Neural progenitor cell (in vitro differentiated cells): ENCODE measurements at places on chromosomes 16 and 17.
A peak's percentile ranks its signal among the peaks of the same experiment; 100 is the strongest.

GRCh38 chr17:42429726-42430447, 6.8 kb upstream of the CAVIN1 start:
- no peak for DNase-seq

DNA sequence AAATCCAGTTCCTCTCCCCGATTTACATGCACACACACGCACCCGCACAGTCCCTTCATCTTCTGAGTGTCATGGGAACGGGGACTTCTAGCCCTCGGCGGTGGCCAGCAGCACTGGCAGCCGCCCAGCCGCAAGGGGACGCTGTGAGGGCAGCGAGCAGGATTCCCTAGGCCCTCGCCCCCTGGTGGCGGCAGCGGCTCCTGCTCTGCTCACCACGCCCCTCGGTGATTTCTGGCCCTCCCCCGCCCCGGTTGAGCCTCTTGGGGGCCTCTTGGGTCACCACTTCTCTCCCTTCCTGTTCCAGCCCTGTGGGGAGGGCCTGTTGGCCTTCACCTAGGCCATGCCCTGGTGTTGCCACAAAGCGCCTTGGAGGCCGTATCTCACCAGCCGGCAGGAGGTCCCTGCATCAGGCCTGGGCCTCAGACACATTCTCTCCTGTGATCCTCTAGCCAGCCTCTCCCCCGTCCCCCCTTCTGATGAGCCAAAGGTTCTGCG, 75.2 kb upstream of the KSR1 start:
- peak; percentile 80 for DNase-seq

DNA sequence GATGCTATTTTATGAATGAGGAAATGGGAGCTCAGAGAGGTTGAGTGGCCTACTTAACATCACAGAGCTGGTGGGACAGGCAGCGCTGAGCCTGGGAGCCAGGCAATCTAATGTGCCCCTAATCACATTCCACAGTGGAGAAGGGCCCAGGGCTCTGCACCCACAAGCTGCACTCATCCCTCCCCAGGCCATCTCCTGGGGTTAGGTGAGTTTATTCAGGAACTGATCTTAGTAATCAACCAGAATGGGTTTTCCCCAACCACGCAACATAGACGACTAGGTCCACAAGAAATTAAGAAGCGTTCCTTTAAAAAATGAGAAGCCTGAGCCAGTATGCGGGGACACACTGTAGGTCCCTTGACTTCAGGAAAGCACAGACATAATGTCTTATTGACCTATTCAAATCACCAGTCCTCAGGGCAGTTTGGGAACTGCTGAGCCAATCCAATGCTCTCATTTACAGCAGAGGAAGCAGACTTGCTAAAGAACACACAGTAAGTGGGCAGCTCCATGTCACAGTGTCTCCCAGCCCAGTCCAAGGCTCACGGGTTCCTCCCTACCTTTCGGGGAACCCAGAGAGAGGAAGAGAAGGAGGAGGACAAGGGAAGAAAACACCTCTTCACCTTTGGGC, 2.3 kb downstream of the MPP3 start:
- no peak for DNase-seq

DNA sequence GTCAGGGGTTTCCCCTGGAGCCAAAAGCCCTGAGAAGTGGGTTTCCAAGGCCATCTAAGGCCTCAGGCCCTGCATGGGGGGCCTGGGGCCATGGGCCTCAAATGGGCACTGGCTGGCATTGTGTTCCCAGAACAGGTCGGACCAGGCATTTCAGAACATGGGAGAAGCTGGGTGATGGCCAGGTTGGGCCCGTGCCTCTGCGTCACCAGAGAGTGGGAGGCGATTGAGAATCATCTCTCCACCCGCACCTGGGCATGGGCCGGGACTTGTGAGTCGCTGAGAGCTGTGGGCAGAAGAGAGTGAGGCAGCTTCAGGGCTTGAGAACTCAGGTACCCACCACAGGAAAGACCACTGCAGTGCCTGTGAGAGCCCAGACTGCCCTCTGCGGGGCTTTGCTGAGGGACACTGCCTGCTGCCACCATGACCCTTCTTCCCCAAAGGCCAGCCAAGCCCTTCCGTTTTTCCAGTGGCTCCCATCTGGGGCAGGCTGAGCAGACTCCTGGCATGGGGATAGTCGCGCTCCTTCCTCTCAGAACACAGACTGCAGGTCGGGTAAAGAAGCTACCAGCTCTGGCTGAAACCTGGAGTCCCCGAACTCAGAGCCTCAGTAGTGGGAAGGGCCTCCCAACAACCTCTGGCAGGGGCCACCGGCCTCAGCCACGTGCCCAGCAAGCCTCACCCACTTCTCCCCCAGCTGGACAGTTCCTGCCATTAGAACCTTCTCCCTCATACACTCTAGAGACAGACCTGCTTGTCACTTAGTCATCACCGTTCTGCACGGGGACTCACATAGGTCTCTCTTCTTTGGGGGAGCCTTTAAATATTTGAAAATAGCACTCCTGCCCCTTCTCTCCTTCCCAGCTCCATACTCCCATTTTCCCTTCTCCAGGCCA, 1.6 kb downstream of the RAB11FIP4 start:
- DNase-seq, result no peak

DNA sequence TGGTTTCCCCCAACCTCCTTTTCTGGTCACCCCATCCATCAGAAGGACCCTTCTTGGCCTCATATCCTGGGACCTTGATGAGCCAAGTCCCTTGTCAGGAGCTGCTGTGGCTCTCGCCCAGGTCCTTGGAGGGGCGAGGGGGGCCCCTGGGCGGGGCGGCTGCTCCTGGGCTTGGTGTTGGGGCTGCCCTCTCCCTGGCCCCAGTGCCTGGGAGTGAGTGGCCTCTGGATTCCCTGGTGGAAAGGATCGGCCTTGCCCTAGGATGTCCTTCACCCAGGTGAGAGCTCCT, 6.2 kb upstream of the NOTUM start:
- DNase-seq, result no peak

GRCh38 chr17:21025451-21025850, 17.4 kb downstream of the USP22 start:
- DNase-seq, result no peak

GRCh38 chr17:81422776-81423697, 27.8 kb downstream of the BAHCC1 start:
- DNase-seq, result peak; percentile 66

- DNase-seq, result no peak
Observed at GRCh38 chr16:3091551-3091950, 7.5 kb downstream of the ZSCAN10 start.

- no peak for DNase-seq
Observed at GRCh38 chr16:1942047-1942809, 771 bp downstream of the MSRB1 start.

DNA sequence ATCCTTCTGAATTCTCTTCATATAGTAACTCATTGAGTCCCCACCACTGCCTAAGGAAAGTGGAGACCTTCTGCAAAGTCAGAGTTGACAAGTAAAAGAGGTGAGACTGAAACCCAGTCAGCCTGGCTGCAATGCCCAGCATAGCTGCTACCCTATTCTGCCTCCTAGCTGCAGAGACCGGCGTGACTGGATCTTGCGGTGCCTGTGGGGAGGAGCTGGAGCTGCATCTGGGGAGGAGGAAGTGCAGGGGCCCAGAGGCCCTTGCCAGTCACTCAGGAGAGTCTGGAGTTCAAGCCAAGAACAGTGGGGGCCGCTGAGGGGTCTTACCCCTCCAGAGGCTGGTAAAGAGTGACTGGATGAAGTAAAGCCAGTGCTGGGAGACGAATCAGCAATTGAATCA, 35.0 kb upstream of the ZNF423 start:
- peak; percentile 73 for DNase-seq

DNA sequence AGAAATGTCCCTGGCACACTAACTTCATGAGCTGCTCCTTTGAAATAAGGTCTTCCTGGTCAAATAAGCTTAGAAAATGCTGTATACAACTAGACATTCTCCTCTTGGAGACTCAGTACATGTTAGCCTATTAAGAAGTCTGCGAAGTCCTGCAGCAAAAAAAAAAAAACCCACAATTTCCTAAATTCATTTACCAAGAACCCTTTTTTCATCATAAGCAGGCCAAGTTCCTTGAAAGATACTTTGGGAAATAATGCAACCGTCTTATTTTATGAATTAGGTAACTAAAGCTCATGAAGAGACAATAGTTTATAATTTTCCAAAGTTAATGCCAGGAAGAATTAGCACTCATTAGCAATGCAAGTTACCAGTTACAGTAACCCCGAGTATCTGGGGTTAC, 49.0 kb upstream of the HAS3 start:
- DNase-seq, result no peak

DNA sequence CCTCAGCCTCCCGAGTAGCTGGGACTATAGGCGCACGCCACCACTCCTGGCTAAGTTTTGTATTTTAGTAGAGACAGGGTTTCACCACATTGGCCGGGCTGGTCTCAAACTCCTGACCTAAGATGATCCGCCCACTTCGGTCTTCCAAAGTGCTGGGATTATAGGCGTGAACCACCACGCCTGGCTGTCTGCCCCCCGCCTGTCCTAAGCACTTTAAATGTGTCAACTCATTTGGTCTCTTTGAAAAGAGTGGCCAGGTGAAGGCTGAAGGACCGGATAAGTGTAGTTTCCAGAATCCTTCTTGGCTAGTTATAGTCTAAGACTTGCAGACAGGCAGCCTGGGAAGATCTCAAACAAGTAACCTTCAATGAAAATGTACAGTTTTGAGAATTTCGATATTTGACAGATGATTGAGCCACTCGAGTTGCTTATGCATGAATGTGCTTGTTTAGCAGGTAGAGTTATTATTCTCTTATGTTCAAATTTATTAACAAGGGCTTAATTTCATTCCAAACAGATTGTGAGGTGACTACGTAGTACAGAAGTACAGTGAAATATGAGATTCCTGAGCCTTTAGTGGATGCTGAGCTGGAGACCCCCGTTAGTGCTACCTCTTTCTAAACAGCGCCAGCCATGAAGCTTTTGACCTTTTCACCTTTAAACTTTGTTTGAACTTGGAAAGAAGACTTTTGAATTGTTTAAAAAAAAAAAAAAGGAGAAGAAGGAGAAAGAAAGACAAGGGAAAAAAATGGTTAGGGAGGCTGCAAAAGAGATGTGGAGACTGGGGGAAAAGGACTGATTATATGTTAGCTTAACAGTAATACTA, 164.4 kb upstream of the TBX2 start:
- no peak for DNase-seq

DNA sequence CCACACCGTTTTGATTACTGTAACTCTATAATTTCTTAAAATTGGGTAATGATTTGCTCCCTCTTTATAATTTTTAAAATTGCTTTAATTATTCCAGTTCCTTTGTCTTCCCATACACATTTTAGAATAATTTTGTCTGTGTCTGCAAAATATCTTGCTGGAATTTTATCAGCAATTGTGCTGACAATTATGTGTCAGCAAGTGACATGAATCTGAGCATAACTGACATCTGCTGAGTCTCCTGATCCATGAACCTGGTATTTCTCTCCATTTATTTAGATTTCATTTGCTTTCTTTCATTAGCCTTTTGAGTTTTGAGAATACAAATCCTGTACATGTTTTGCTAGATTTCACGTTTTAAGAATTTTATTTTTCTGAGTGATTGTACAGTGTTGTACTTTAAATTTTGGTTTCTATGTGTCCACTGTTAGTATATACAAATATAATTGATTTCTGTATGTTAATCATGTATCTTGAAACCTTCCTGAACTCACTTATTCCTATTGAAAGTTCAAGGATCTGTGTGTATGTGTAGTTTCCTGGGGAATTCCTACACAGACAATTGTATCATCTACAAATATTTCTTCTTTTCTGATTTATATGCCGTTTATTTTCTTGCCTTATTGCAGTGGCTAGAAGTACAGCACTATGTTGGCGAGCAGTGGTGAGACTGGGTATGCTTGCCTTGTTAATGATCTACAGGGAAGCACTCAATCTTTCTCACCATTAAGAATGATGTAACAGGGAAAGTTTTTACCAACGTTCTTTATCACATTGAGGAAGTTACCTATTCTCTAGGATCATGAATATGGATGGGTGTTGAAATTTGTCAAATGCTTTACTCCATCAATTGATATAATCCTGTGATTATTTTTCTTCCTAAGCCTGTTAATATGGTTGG, 45.2 kb downstream of the N4BP1 start:
- DNase-seq, result no peak

- no peak for DNase-seq
Observed at GRCh38 chr16:353404-354290, 1.1 kb upstream of the AXIN1 start.

- no peak for DNase-seq
Observed at GRCh38 chr17:72457712-72458111, 336.9 kb downstream of the SOX9 start.

GRCh38 chr17:54968988-54969332, 395 bp downstream of the STXBP4 start:
- no peak for DNase-seq

DNA sequence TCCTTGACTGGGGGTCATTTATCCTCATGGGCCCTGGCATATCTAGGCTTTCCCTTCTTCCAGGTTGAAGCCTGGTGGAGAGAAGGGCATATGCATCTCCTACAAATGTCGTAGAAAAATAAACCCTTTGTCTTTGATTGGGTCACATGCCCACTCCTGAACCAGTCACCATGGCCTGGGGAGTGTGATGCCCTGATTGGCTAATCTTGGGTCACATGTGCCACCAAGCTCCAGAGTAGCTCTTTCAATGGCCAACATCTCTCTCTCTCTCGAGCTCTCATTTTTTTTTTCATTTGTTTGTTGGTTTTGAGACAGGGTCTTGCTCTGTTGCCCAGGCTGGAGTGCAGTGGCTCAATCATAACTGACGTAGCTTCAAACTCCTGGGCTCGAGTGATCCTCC, 5.6 kb upstream of the XPO6 start:
- DNase-seq, result no peak

GRCh38 chr17:74857191-74857590, 2.5 kb downstream of the GRIN2C start:
- DNase-seq, result no peak

- DNase-seq, result peak; percentile 74
Observed at GRCh38 chr17:78278139-78278741, 46.8 kb downstream of the TMEM235 start.

- DNase-seq, result no peak
Observed at GRCh38 chr16:58695368-58695767, 10.8 kb upstream of the SLC38A7 start.

DNA sequence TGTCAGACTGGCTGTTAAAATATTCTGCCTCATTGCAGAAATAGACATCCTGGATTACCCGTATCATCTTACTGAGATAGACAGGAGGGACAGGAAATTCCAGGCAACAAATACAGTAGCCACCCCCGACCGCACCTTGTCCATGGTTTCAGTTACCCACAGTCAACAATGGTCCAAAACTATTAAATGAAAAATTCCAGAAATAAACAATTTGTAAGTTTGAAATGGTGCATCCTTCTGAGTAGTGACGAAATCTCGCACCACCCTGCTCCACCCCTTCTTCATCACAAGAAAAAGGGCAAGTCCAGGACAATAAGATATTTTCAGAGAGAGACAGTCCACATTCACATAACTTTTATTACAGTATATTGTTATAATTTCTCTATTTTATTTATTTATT, 23.6 kb upstream of the PRSS54 start:
- DNase-seq, result no peak

GRCh38 chr16:79690159-79690558, 89.6 kb upstream of the MAF start:
- no peak for DNase-seq
